ENCODE measurements at places on chromosomes 1 and 21.

DNA sequence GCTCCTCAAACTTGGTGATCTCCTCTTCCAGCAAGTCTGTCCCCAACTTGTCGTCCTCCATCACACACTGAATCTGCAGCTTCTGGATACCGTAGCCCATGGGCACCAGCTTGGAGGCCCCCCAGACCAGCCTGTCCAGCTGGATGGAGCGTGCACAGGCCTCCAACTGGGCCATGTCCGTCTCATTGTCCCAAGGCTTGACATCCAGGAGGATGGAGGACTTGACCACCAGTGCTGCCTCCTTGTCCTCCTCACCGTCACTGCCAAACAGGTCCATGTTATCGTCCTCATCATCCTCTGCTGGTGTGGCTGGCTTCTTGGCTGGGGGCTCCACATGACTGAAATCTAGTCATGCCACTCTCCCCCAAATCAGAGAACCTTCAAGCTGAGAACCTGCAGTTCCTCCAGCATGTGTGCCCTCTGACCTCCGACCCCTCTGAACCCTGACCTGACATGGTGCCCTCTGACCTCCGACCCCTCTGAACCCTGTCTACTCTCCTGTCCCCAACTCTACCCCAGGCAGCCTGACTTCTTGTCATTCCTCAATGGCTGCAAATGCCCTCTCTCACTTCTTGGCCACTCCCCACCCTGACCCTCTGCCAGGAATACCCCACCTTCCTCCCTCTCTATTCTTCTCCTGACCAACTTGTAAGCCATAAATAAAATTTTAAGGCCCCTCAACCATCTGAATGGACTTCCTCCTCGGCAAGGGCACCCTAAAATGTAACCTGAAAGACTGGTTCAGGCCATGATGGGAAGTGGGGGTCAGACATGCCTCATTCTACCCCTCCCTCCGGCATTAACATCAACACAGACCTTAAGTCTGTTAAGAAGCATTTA is 275.7 kb upstream of the C1orf174 start:
- no peak for DNase-seq

- DNase-seq: no peak
Measured at GRCh38 chr1:4964634-4965345, 310.4 kb downstream of the AJAP1 start.

GRCh38 chr1:190436615-190437014 is 41.0 kb downstream of the BRINP3 start:
- DNase-seq: no peak

DNA sequence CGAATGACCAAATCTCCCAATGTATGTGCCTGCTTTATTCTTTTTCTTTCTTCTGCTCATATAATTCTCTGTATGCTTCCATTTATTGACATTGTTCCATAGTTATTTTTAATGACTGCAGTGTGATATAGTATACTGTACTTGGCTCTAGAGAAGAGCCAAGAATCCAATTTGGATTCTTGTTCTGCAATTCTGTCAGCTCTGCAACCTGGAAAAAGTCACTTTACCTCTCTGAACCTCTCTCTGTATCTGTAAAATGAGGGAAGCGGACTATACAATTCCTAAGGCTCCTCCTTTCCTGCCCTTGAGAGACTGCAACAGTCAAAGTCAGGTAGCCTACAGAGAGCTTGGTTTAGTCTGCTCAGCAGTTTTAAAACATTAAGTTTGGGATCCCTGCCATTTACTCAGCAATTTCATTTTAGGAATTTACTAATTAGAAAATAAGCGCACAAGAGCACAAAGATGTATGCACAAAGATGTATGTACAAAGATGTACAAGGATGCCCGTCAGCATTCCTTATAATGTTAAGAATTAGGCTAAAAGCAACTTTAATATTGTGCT is 14.7 kb downstream of the DNAJC16 start:
- no peak for DNase-seq
